ENCODE measurements at places on chromosomes 6 and 20.

- DNase-seq, result peak; percentile 77
These were observed 39.2 kb downstream of the KCNK5 start for GRCh38 chr6:39189915-39190544.

DNA sequence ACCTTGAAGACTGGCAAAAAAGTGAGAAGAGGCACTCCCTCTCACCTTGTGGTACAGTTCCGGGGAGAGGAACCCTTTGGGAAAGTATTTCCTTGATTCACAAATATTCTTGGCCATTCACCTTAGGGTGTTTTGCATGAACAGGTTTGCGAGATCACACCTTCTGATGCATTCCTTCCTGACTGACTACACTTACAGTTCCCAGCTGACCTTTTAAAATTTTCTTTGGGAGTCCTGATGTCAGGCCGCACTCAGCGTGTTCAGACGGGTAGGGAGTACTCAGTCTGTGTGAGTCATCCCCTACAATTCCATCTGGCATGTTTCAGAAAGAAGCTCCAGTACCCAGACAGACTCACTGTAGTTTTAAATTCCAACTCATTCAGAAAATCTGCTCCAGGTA, 1.7 kb downstream of the ADGRF4 start:
- no peak for DNase-seq

GRCh38 chr6:14533446-14533845, 415.9 kb downstream of the CD83 start:
- DNase-seq, result no peak

GRCh38 chr20:47273591-47274235, 82.8 kb downstream of the ZMYND8 start:
- no peak for DNase-seq

- no peak for DNase-seq
These were observed 271.1 kb downstream of the SAMD5 start for GRCh38 chr6:147779624-147780023.

- DNase-seq, result no peak
These were observed 94.5 kb downstream of the ZMYND8 start for GRCh38 chr20:47262008-47262364.

DNA sequence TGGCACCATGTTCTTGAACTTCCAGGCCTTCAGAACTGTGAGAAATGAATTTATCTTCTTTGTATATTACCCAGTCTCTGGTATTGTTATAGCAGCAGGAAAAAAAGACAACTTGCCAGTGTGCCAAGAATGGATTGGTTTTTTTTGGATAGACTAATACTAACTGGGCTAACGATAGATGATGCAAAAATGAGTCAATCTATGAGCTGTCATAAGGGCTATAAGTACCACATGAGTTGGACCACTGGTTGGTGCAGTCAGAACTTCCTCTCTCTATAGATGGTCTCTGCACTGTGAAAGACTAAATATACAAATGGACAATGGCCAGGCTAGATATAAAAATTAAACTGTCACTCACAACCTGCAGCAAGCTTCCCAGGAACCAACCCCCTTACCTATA, 87.6 kb upstream of the COL21A1 start:
- DNase-seq, result no peak

GRCh38 chr6:21559238-21559637, 34.3 kb upstream of the SOX4 start:
- DNase-seq, result no peak

- no peak for DNase-seq
These were observed 37.1 kb downstream of the EYA2 start for GRCh38 chr20:46931699-46932098.

GRCh38 chr6:80622641-80623040, 516.2 kb downstream of the BCKDHB start:
- DNase-seq, result no peak

DNA sequence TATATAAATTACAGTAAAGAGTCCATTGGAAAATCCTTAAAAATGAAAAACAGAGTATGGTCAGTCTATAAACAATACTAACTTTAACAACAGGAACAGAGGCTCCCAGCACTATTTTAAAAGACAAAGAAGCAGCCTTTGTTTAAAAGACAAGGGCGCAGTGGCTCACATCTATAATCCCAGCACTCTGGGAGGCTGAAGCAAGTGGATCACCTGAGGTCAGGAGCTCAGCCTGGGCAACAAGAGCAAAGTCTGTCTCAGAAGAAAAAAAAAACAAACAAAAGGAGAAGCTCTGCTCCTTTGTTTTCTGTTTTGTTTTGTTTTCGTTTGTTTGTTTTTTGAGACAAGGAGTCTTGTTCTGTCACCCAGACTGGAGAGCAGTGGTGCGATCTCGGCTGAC, 89.4 kb downstream of the DTNBP1 start:
- no peak for DNase-seq

Data from WTC11 (cell line).